ENCODE measurements at places on chromosomes 2 and 18. TPM values are rescaled to one million over a fixed set of nuclear protein-coding genes. Genes with fewer than 3 reads are reported as not detected.
A peak's percentile ranks its signal among the peaks of the same experiment; 100 is the strongest.

COL5A2 gene
- 20.4 TPM for polyA plus RNA-seq

TOGARAM2 gene
- 0.69 TPM for polyA plus RNA-seq

GRCh38 chr18:24918257-24918656 is 433.7 kb downstream of the ZNF521 start:
- DNase-seq = peak; percentile 12

C1QL2 gene
- polyA plus RNA-seq = not detected

POU3F3 gene
- polyA plus RNA-seq = not detected

DNA sequence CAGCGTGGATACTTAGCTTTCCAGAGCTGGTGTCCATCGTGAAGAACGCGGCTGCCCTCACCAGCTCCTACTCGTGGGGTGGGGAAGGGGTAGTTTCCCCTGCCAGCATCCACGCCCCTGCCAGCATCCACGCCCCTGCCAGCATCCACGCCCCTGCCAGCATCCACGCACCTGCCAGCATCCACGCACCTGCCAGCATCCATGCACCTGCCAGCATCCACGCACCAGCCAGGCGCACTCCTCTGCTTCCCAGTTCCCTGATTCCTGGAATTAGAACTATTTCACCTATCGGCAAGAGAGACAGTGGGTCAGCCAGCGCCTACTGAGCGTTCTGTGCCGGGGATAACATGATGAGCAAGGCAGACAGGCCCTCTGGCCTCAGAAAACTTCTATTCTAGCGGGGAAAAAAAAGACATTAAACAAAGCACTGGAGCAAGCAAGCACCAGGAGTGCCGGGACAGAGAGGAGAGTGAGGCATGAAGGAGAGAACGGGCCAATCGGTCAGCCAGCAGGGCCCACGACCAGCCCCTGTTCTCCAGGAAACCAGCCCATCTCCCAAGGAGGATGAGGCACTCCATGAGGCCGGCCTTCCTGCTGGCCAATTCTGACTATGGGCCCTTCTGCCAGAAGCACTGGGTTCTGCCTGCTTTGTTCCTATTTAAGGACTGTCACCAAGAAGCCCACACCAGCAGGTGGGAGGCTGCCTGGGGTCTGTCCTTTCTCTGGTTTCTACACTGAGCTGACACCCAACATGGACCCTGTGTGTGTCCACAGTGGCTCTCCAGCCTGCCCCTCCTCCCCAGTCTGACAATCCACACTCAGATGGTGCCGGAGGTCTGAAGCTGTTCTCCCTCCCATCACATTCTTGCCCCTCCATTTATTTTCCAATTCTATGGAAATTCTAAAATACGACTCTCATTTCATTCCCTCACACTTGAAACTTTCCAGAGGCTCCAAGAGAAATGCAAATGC is 78.4 kb upstream of the SALL3 start:
- no peak for DNase-seq
